Prostate gland (tissue), 2 donors: ENCODE measurements at places on chromosomes 1 and 21.

GRCh38 chr21:43187715-43188114 lies 18.9 kb downstream of the CRYAA start:
- no peak for DNase-seq

GRCh38 chr1:212941452-212941851 lies 8.9 kb upstream of the VASH2 start:
- DNase-seq = no peak

- no peak for DNase-seq
Measured at GRCh38 chr1:71668065-71668464, 587.2 kb upstream of the ZRANB2 start.

DNA sequence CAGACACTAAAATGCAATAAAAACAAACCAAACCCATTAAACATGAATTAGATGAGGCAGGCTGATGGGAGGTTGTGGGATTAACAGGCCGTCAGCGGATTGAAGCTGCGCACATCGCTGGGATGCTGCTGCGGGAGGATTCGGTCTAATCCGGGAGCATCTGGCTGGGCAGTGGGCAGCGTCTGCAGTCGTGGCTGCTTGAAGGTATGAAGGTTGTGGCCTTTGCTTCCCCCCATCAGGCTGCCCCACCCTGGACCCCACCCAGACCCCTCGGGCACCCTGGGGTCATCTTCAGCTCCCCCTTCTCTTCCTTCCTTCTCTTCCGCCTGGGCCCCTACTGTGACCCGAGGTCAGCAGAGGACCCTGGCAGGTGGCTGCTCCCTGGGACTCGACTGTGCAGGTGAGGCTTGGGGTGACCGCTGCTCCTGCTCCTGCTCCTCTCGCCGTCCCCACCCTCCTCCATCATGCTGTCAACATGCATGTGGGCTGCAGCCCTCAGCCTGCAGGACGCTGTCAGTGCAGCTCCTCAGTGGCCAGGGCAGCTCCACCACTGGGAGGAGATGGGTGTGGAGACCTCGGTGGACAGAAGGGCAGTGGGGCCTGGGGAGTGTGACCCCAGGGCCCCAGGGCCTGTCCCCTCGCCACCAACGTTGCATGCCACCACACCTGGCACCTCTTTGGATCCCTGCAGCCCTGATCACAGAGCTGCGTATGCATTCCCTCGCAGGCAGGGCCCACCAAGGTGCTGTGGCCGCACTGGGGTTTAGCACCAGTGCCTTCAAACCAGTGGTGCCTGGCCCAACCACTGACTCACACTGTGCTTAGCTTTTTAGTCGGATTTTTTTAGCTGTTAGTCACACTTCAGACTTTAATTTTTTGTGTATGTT lies 112.2 kb upstream of the COL6A1 start:
- DNase-seq = no peak

GRCh38 chr1:168297019-168297730 lies 16.5 kb downstream of the TBX19 start:
- DNase-seq = no peak

DNA sequence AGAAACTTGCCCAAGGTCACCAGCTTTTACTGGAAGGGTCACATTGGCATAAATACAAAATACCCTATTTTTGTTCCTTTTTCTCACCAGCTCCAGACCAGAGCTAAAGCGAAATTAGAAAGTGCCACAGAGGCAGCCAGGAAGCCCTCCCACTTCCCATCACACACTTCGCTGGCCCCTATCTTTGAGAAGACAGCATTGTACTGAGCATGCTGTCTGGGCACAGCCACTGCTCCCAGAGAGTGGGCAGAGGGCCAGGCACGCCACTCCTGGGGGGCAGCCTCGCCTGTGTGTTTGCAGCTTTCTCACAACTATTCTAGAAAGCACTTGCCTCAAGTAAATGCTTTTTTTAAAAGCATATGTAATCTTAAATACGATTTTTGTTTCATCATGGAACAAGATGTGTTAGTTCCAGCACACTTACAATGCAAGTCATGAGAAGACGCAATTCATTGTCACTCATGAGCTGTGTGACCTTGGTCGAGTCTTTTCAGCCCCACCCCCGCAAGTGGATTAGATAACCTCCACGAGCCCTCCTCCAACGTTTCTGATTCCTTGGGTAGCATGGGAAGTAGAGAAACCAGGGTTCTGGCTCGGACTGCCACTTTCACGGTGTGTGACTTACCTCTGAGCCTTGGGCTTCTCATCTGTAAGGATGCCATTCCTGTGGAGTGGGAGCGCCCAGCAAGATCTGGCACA lies 25.7 kb upstream of the EPHA8 start:
- DNase-seq = no peak

GRCh38 chr21:43338951-43339350 lies 88.0 kb downstream of the SIK1 start:
- no peak for DNase-seq

GRCh38 chr1:40382108-40382460 lies 8.6 kb downstream of the SMAP2 start:
- DNase-seq = no peak

DNA sequence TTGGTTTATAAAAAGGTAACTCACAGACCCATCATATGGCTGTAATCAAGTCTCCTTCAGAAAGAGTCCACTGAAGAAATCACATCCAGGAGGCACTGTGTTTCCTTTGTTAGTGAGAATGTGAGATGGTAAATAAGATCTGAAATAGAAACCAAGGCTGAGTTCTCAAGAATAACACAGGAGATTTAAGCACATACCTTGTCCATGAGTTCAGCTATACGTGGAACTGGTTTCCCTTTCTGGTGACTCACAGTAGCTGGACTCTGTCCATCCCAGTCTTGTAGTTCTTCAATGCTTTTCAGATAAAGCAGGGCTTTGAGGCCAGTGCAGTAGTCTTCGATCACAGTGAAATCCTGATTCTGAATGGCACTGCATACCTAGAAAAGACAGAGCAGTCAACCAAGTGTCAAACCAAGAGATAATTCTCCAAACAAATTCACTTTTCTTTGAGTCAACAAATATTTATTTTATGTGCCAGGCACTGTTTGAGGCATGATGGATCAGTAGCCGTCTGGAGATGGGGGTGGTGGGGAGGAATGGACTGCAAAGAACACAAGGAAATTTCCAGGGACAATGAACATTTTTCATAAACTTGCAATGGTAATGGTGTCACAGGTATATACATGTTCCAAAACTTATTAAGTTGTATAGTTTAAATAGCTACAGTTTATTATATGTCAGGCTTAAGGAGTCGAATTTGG lies 471.4 kb downstream of the PTBP2 start:
- peak; percentile 34 for DNase-seq

GRCh38 chr1:24717887-24718650 lies 27.2 kb upstream of the CLIC4 start:
- DNase-seq = no peak

GRCh38 chr1:231317306-231318014 lies 20.2 kb downstream of the EXOC8 start:
- no peak for DNase-seq

GRCh38 chr1:110189181-110189580 lies 20.9 kb upstream of the KCNC4 start:
- no peak for DNase-seq

- no peak for DNase-seq
Measured at GRCh38 chr1:246160374-246160773, 346.7 kb downstream of the SMYD3 start.

- no peak for DNase-seq
Measured at GRCh38 chr1:107443027-107443426, 302.2 kb downstream of the NTNG1 start.

GRCh38 chr1:188476606-188477005 lies 1647.9 kb downstream of the PLA2G4A start:
- no peak for DNase-seq

DNA sequence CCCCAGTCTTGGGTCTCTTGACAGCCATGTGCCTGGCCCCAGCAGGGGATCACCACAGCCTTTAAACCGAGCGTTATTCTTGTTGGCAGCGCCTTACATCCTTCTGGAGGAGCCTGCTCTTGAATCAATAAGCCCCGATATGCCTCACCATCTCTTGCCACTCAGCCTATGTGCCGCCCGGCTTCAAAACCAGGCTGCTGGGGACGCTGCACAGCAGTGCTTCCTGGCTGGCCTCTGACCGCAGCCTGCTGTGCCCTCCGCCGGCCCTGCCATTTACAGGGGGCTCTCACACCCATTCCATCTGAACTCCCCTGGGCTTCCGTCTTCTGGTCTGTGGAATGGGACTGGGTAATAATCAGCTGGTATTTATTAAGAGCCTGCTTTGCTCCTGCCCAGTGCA lies 3.0 kb upstream of the PEX10 start:
- DNase-seq = no peak

DNA sequence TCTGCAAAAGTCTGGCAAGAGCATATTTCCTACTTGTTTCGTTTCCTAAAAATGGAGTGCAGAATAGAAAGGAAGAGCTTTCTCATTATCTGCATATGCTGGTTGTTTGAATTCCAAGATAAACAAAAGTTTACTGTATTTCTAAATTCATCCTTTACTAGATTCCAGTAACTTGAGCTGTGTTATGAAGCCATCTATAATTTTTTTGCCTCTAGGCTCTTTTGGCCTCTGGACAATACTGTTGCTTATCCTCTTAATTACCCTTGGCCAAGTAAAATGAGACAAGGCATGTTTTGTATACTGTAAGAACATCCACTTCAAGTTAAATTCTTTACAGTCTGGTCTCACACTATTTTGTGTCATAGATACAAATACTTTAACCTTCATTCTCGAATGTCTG lies 45.6 kb upstream of the HFM1 start:
- no peak for DNase-seq

DNA sequence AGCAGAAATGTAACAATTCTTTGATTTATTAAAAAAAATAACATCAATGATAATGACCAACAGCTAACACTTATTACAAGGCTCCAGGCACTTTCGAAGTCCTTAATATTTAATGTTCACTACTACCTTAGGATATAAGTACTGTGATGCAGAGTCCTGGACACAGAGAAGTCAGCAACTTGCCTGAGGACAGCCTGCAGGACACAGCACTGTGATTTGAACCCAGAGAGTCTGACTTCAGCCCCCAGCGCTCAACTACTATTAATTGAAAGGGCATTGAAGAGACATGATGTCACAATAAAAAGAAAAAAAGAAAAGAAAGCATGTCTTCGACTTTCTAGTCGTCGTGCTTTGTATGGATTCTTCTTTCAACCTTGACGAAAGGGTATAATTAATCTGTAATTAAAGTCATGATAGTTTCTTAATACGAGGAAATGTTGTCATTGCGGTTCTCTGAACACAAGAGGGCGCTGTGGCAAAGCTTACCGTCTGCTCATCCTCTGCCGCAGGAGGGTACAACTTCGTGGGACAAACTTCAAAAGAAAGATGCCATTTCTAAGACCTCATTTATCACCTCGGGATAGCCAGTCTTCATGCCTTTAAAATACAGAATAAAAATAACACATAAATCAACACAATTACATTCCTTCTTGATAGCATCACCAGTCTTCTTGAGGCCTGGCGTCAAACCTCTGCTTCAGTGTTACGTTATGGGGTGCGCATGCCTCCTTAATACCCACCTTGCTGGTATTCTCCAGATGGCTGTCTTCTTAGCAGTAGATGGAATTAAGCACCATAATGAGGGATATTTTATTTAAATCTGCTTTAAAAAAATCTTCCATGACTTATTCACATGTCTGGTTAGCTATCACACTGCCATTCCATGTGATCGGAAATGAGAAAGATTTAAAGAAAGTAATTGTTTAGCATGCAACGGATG lies 240.1 kb downstream of the DISC1 start:
- peak; percentile 48 for DNase-seq

DNA sequence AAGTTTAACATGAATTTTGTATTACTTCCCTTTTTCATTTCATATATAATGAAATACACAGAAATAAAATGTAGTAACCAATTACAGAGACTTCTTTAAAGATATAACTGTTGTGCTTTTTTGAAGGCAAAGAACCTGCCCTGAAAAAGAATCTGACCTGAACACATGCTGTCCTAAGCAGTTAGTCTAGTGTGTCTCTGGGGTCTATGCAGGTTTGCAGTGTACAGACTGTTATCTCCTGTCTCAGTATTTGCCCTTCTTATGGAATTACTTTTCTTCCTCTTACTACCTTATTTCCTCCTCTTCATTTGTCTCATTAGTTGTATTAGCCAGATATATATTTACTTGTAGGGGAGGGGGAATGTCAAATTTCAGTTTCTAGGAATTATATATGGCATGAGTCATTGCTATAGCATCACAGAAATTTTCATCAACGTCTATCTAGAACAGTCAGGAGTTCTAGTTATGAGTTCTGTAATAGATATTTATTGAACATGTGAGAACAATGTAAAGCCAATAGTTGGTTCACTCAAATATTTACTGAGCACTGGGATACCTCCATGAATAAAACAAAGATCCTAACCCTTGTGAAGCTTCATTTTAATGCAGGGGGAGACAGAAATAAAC lies 28.4 kb upstream of the PLEKHO1 start:
- no peak for DNase-seq

- peak; percentile 35 for DNase-seq
Measured at GRCh38 chr1:15282810-15283474, 35.9 kb downstream of the FHAD1 start.

- no peak for DNase-seq
Measured at GRCh38 chr1:199856216-199856780, 171.2 kb upstream of the NR5A2 start.

DNA sequence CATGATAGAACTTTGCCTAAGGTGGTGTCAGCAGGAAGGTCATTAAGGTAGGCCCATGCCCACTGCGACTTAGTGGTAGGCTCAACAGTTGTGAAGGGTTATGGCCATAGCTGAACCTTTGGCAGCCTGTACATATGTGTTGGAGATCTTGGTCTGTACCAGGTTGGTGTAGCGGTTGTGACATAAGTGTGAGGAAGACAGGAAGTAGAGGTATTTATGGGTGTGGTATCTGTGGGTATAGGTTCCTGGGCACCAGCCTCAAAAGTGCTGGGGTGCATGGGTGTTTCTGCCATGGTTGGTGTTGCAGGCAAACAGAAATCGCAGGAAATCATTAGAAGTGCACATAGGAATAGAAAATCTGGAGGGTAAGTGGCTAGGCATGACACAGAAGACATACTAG lies 18.6 kb upstream of the LRIF1 start:
- no peak for DNase-seq

DNA sequence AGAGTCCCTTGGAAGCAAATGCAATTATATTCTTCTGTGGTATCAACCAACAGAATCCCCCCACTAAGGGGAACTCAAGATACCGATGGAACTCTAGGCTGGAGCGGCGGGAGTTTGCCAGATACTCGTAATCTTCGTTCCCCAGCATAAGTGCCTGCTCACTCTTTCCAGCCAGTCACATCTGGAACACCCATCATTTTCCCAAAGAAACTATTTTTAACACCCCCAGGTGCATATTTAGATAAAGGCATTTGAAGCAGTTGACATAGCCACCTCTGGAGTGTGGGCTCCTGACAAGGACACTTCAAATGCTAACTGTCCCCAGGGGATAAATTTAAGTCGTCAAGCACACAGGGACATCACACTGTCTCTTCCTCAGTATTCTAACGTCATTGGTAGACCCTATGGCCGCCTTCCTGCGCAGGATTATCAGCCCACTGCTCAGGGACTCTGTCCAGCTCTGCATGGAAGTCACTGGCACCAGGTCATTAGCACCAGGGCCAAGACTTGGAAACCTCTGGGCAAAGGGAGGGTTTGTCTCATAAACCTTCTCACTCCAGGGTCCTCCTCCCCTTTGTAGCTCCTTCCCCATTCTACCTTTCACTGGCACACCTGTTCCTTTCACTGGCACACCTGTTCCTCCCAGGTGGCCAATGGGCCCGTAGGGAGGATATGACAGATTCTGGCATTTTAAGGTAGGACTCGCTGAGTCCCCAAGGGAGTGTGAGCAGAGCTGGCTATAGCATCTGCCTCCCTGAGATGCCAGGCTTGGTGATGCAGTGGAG lies 48.8 kb downstream of the H3-3A start:
- DNase-seq = no peak
